ENCODE measurements at places on chromosomes 16 and 17. TPM values are rescaled to one million over a fixed set of nuclear protein-coding genes. Genes with fewer than 3 reads are reported as not detected.

DNA sequence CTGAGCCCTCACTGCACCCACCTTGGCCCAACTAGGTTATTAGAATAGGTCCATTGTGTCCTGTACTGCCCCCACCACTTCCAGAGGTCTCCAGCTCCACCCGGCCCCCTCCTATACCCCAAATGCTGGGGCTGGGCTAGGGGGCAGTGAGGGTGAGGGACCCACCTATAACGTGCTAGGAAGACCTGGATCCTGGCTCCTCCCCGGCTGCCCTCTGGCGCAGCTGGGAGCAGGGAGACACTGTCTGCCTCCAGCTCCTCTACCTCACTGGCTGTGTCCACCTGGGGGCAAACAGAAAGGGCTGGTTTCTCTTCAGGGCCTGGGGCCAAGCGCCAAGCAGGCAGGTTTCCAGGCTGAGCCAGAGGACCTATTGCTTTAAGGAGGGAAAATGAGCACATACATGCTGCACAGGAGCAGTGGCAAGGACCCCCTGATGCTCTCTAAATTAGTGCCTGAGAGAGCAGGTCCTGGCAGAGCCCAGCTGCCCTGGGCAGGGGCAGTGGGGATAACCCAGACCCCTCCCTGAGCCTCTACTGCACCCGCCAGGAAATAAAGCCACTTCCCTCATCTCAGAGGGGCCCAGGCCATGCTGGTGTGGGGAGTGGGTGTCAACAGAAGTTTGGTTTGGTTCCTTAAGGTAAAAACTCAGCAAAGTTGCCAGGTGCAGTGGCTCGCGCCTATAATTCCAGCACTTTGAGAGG, 12.2 kb downstream of the TSPOAP1 start:
- H3K4me3 ChIP-seq = no peak overlapping the region
- H3K4me1 ChIP-seq = peaks cover 11% of the 10 kb centered on the region
- H3K36me3 ChIP-seq = no peaks in the 10 kb centered on the region
- peaks cover 68% of the 10 kb centered on the region for H3K27me3 ChIP-seq
- no peak overlapping the region for H3K27ac ChIP-seq

DNA sequence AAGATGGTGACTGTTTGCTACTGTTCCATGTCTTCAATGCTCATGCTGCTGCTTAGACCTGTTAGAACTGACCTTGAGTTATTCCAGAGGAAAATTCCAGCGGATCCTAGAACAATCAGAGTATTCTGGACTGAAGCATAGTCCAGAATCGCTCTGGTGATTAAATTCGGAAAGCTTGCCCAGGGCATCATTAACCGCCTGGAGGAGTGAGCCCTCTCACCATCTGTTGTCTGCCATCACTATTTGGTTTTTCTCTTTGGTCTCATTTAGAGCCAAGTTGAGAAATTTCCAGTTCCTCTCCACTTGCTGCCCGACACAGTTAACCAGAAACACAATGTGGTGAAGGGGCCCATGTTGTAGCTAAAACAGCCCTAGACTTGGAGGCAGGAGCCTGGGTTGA, 104.1 kb downstream of the BMERB1 start:
- no peaks in the 10 kb centered on the region for H3K27me3 ChIP-seq
- H3K36me3 ChIP-seq = no peaks in the 10 kb centered on the region
- H3K27ac ChIP-seq = no peak overlapping the region
- H3K4me3 ChIP-seq = no peak overlapping the region
- no peaks in the 10 kb centered on the region for H3K4me1 ChIP-seq

DNA sequence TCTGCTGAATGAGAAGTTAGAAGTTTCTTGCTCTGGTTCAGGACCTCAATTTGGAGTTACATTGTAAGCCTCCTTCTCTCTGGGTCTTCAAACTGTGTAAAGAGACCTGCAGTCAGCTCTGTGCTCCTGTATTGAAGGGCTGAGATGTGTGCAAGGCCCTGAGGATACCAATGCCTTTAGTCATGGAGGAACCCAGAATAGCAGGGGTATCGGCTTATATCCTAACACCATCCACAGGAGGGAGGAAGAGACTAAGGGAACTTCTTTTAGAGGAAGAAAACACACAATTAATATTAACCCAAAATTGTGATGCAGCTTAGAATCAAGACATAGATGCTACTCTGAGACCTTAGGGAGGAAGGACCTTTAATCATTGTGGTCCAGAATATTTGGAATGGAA, 36.5 kb downstream of the GLP2R start:
- no peak overlapping the region for H3K4me3 ChIP-seq
- no peaks in the 10 kb centered on the region for H3K36me3 ChIP-seq
- H3K27ac ChIP-seq = no peak overlapping the region
- H3K4me1 ChIP-seq = no peaks in the 10 kb centered on the region
- no peaks in the 10 kb centered on the region for H3K27me3 ChIP-seq
- no peak for DNase-seq

- H3K4me3 ChIP-seq = no peak overlapping the region
- no peak for DNase-seq
- no peak overlapping the region for H3K27ac ChIP-seq
- H3K36me3 ChIP-seq = peaks cover 10% of the 10 kb centered on the region
- no peaks in the 10 kb centered on the region for H3K27me3 ChIP-seq
- peaks cover 10% of the 10 kb centered on the region for H3K4me1 ChIP-seq
Observed at GRCh38 chr16:88045820-88046303, 94.6 kb downstream of the BANP start.

Gene NRN1L
- total RNA-seq = not detected
